ENCODE measurements at places on chromosomes 2 and 18.

- no peak for DNase-seq
Observed at GRCh38 chr2:175887776-175888175, 114.3 kb downstream of the LNPK start.

DNA sequence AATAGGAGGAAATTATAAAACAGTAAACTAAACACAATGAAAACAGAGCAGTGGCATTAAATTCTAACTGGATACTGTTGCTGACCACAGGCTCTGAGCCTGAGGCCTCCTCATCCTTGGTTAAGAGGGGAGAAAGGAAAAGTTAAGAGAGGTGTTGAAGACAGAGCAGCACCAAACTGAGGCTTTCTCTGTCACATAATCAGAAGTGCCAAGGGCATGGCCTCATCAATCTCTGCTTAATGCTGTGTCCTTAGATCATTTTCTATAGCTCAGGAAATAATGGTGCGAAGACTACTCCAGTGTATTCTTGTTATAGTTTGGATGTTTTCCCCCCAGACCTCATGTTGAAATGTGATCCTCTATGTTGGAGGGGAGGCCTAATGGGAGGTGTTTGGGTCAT lies 160.9 kb upstream of the SLC1A4 start:
- no peak for DNase-seq

GRCh38 chr2:98908931-98909316 lies 27.1 kb downstream of the CRACDL start:
- peak; percentile 24 for DNase-seq

DNA sequence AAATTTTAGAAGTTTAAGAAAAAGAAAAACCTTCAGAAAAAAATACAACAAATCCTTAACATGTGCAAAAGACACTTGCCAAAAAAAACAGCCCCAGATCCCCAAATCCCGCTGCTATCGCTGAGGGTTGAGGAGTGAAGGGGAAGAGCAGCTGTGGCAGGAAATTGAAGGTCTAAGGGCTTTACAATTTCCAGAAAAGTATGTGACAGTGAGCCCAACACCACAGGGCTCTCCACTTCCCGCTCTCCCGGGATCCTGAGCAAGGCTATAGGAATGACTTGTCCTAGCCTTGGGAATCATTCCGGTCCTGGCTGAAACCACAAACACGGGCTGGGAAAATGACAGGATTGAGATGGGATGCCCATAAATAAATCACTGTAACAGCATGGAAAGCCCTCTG lies 191.4 kb downstream of the TMEM163 start:
- DNase-seq = no peak

GRCh38 chr2:21318263-21318662 lies 194.5 kb downstream of the TDRD15 start:
- no peak for DNase-seq

DNA sequence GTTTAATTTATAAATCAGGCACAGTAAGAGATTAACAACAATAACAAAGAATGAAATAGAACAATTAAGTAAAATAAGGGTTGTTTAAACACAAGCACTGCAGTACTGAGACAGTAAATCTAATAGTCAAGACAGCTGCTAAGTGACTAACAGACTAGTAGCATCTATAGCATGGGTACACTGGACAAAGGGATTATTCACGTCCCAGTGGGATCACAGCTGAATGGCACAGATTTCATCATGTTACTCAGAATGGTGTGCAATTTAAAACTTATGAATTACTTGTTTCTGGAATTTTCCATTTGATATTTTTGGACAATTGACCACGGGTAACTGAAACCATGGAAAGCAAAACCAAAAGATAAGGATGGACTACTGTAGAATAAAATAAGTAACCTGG lies 161.9 kb upstream of the DAPL1 start:
- DNase-seq = no peak

GRCh38 chr18:50651334-50651733 lies 91.4 kb downstream of the MAPK4 start:
- no peak for DNase-seq

DNA sequence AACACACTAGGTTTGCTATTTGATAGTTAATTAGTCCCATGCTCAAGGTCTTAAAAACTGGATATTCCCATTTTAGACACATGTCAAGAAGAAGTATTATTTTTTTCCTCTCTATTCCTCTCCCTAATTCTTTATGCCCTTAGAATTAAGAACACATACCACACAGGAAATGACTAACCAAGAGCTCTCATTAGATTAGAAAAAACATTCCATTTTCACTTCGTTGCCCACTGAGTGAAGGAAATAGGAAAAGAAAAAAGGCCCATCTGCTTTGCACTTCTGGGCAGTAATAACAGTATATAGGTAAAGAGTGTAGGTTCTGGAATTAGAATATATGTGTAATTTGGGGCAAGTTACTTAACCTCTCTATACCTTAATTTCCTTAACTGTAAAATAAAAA lies 26.9 kb downstream of the ACADL start:
- no peak for DNase-seq

GRCh38 chr2:228118940-228119339 lies 62.5 kb downstream of the SPHKAP start:
- no peak for DNase-seq

GRCh38 chr2:216469661-216470060 lies 29.0 kb upstream of the RPL37A start:
- DNase-seq = no peak

DNA sequence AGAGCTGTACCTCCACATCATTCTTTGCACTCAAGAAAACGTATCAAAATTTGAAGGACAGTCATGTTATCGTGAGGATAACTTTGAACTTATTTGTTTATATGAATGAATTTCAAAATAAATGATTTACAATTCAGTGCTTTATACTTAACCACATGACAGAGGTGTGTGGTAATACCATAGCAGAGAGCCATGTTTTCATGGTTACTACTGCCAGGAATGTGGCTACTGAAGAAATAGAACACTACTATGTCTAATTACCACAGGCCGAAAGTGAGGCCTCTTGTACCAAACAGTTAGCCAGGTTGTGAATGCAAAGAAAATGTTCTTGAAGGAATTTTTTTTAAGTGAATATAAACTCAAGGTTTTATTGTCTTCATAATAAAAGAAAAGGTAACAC lies 49.2 kb downstream of the AAK1 start:
- no peak for DNase-seq

- DNase-seq = no peak
Observed at GRCh38 chr18:79940814-79941472, 10.5 kb downstream of the SLC66A2 start.

Data from inflammatory macrophage (primary cell).